ENCODE measurements at places on chromosomes 12 and 14.

DNA sequence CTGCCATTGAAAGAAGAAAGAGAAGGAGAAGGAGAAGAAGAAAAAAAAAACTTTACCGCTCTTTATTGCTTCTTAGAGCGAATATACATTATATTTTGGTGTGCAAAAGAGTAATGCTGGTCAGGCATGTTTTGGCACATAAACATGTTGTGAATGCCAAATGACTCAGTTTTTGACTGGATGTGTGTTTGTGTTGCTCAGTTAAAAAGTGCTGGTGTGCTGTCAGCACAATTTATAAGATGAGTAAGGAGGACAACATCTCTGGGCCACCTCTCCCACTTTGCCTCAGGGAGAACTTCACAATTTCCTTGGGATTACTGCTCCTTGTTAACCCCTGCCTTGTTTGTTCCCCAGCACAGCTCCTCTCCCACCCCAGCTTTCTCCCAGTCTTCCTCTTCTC, 584.8 kb downstream of the ETNK1 start:
- DNase-seq: no peak

DNA sequence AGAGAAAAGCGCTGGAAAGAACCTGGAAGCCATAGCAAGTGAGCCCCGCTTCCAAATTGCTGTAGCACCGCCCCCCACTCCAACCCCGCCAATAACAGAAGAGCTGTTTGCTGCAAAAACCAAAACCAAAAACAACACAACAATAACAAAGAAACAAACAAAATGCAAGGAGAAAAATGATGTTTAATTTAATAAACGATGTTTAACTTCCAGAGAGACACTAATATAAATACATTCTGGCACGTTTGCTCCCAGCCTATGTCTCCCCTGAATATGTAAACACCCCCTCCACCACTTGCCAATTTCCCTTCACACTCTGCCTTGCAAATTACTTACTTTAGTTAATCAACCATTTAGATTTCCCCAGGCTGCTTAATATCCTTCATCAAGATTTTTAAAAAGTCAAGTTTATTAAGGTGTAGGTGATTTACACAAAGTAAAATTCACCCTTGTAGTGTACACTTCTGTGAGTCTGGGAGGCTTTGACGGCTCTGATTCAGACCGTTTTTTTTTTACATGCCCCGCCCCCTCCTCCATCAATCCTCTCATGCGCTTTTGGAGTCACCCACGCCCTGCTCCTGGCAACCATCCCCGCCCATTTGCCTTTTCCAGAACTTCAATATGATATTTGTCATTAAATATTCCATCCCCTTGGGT, 482 bp upstream of the IFI27L2 start:
- no peak for DNase-seq

- DNase-seq: no peak
Observed at GRCh38 chr12:94872007-94872653, 131.4 kb downstream of the NDUFA12 start.

- DNase-seq: no peak
Observed at GRCh38 chr12:121430833-121431415, 31.0 kb downstream of the RNF34 start.

- no peak for DNase-seq
Observed at GRCh38 chr14:50676814-50677516, 8.9 kb upstream of the SAV1 start.

DNA sequence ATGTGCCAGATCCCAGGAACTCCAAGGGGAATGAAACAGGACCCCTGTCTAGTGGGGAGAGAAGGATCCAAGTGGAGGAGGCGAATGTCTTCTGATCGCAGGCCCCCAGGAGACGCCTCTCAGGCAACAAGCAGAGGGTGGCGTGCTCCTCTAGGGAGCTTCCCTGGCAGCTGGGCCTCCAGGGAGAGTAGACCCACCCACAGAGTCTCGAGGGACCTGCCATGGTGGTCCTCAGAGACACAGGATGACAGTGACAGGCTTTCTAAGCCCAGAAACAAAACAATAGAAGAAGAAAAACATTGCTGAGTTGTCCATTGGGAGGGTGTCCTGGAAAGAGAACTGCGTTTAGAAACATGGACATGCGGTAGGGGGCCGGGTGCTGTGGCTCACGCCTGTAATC, 140.6 kb upstream of the MAP1LC3B2 start:
- DNase-seq: no peak

GRCh38 chr12:130083002-130083401, 79.3 kb upstream of the FZD10 start:
- DNase-seq: no peak

DNA sequence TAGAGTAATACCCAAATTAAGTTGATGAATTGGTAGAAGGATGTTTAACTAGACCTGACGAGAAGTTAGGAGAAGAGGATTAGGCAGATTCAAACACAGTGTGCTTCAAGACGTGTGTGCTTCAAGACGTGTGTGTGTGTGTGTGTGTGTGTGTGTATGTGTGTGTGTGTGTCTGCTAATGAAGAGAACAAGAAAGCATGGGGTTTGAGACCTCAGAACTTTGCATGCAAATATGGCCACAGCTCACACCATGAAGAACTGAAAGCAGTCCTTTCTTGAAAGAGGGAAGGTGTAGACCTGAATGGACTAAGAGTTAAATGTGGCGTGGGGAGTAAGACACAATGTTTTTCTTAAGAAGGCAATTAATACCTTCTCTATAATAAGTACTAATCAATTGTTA, 32.5 kb upstream of the SSPN start:
- DNase-seq: no peak

DNA sequence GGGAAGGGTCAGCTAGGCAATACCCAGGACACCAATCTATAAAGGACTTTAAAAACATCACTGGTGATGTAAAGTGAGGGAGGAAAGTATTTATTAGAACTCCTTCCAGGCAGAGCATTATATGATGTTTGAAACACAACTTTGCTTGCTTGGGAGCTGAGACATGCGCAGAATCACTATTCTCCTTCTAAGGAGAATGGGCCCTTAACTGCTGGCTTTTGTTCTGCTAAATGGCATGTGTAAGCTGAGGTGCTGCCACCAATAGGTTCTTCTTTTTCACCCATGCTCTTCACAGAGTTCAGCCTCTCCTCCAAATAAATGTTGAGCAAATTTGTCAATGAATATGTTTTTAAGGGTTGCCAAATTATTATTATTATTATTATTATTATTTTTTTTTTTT, 3.9 kb downstream of the STAC3 start:
- DNase-seq: no peak

DNA sequence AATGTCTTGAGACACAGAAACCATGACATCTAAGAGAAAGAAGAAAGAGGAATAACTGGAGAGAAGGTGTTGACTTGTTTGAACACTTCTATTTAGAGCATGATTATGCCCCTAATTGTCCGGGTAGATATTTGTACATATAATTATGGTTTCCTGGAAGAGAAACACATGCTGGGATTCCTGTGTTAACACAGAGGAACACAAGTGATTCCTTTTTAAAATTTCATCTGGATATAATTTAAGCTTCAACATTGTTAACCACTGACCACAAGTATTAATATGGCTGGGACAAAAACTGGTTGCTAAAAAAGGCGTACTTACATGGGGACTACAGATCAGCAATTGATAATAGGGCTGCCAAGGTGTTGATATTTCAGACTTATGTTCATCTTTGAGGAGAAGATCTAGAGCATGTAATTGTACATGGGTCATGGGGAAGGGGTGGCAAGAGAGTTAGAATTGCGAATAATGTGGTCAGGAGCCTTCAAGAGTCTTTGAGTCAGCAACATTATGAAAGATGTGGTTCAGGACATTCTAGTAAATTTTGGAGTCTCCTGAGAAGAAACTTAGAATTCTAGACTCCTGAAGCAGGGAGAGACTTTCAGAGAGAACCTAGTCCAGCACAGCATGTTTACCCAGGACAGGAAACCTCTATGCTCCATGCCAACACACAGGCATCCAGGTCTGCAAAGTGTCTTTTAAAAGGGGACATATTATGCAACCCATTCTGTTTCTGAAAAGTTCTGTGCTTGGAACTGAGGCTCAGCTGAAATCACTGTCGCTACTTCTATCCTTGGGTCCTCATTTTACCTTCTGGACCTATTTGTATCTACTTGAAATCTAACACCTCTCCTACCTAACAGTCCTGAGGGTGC, 56.5 kb downstream of the SLC38A1 start:
- DNase-seq: no peak

DNA sequence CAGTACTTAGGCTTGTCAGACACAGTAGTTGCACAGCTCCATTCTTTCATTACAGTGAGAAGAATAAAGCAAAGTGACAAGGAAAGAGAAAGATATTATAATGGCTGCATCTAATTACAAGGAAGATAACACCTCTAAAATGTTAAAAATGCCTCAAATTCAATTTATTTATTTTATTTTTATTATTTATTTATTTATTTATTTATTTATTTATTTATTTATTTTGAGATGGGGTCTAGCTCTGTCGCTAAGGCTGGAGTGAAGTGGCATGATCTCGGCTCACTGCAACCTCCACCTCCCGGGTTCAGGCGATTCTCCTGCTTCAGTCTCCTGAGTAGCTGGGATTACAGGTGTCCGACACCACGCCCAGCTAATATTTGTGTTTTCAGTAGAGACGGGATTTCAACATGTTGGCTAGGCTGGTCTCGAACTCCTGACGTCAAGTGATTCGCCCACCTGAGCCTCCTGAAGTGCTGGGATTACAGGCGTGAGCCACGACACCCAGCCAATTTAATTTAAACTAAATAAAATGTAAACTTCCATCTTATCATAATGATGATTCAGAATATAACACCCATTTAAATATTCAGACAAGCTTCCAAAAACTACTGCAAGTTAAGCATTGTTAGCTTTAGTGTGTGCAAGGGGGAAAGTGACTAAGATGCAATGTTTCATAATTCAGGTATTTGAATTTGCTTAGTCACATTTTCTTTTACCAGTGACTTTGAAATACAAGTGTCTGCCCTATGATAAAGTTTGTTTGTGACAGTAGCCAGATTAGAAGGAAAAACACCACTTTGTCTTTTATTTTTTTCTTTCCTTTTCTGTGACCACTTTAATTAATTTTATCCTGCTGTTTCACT, 2.4 kb upstream of the CFAP54 start:
- DNase-seq: no peak

- DNase-seq: no peak
Observed at GRCh38 chr14:99174770-99175319, 97.2 kb downstream of the BCL11B start.

GRCh38 chr12:50567926-50568325, 63.1 kb downstream of the DIP2B start:
- no peak for DNase-seq

- DNase-seq: no peak
Observed at GRCh38 chr14:55412676-55413075, 1.0 kb upstream of the ATG14 start.

DNA sequence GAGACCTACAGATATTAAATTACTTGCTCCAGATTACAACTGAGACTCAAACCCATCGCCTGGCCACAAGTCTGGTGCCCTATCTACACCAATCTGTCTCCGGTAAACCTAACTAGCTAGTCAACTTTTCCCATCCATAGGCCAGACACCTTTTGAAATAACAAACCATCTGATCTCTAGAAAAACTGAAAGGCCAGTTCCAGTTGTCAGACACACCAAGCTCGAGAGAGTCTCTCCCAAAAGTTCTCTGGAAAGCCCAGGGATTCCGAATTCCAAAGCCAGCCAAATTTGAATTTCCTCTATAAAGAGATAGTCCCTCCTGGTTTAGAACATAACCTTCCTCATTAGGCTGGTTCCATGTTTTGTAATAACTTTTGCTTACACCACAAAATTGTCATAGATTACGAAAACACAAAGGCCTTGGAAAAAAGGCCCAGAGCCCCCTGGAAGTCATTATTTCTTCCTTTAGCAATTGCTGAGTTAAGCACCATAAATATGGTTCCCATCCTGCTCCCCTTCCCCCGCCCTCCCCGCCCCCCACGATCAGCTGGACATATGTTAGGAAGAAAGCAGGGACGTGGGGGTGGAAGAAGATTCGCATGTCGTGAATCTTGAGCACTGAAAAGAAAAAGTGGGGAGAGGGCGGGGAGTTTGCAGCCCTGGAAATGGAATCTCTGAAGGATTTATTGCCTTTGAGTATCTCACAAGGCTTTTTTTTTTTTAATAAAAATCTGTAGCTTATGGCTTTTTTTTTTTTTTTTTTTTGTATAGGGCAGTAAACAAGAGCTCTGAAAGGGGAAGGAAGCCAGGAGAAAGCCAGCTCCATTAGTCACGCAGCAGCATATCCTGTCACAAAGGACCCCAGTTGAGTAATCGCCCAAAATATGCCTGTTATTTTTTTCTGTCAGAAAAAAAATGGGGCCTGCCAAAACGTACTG, 110.4 kb downstream of the ZFP36L1 start:
- no peak for DNase-seq

DNA sequence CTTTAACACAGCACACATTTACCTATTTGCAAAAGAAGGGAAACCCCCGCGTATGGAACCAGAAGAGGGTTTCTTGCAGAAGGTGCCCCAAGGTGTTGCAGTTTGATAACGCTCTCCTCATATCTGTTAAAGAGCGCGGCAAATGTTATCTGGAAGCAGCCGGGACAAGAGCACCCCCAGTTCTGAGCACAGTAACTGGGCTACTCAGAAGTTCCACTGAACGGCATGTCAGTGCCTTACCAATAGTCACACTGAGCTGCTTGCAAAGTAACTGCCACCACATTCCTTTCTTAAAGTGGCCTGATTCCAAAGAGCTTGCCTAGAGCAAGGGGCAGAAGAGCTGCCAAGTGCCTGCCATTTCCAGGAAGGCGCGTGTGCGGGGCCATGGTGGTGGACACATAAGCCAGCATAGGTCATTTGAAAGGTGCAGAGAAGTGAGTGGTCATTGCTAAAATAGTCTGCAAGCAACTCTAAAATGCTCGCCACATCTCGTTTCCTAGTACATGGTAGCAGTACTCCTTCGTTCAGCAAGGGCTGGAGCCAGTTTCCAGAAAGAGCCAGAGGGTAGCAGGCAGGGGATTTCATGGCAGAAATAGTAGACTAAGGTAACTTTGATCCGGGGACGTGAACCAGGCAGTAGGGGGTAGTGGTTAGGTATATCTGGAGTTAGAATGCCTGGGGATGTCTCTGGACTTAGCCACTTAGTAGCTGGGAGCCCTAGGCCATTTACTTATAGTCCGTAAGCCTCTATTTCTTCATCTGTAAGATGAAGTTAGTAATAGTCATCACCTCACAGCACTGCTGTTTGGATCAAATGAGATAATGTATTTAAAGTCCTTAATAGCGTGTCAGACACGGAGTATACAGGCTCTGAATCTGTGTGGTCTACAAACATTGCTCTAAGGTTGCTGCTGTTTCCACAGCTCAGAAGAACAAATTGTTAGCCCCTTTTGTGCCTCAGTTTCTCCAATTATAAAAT, 37.6 kb downstream of the SPTB start:
- DNase-seq: no peak

GRCh38 chr12:108341356-108341755, 2.2 kb upstream of the CMKLR1 start:
- DNase-seq: no peak

Measured in stimulated activated CD4-positive, alpha-beta T cell treated with anti-CD3 and anti-CD28 coated beads, Interleukin-15, amount 100 ng/mL, for 48 hours (primary cell).